ENCODE measurements at places on chromosomes 1 and 21.

DNA sequence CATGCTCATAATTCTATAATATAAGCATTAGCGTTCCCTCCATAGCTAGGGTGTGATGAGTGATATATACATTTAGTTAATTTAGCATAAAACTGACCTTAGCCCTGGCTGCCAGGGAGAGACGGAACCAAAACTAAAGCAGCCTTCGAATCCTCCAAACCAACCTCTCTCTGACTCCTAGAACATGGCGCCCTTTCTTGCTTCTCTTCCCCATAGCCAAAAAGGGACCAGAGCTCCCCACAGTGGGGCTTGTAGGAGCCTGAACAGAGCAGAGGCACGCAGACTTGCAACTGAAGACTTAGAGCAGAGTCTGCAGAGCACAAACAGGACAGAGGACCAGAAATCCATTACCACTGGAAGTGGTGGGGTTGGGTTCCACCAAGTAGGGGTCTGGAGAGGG is 17.7 kb downstream of the IRF2BP2 start:
- no peak for DNase-seq

DNA sequence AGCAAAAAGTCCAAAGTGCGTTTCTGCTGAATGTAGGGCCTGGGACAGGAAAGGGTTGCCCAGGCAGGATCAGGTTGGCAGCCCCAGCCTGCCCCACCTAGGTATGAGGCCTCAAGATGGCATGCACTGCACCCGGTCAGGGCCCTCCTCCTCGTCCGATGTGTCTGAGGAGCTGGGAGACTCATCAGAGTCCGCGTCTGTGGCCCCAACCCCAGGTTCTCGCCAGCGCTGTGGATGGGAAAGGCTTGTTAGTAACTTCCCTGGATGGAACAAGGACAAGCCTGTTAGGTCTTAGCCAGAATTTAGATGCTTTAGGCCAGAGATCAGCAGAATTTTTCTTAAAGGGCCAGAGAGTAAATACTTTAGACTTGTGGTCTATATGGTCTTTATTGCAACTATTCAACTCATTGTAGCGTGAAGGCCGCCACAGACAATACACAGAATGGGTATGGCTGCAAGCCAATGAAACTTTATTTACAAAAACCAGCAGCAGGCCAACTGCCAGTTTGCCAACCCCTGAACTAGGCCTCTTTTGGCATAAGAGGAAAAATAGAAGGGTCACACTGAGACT is 12.4 kb downstream of the PEA15 start:
- no peak for DNase-seq

DNA sequence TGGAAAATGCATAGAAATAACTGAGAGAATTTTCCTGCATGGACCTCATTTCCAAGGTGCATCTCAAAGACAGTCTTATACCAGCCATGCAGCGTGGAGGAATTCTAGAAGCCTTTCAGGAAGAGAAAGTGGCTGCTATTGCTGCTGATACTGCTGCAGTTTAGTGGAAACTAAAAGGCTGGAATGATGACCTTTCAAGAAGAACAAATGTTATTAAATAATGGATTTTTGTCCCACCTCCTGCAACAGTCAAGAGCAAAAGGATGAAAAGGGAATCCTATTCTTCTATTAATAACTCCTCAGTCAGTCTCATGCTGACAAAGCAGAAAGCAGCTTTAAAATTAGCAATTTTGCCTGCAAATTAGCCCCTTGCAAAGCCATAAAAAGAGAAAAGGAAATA is 68.2 kb upstream of the C1orf87 start:
- DNase-seq, result no peak

DNA sequence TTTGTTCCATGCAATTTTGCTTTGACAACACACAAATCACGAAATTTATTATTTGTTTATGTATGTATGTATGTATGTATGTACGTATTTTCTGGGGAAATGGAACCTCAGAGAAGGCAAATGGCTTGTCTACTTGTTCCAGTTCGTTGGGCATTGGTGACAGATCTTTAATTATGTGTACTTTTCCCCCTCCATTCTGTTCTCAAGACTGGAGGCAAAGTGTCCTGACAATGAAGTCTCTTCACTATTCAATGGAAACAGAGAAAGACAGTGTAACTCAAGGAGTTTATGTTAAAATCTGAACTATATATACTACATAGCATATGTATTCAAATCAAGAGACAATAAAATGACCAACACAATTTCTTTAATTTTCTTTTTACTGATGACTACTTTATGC is 245.7 kb upstream of the PTBP2 start:
- DNase-seq, result no peak

GRCh38 chr1:51863384-51863783 is 15.1 kb downstream of the NRDC start:
- DNase-seq, result no peak

GRCh38 chr1:208302699-208303238 is 58.6 kb upstream of the PLXNA2 start:
- no peak for DNase-seq

DNA sequence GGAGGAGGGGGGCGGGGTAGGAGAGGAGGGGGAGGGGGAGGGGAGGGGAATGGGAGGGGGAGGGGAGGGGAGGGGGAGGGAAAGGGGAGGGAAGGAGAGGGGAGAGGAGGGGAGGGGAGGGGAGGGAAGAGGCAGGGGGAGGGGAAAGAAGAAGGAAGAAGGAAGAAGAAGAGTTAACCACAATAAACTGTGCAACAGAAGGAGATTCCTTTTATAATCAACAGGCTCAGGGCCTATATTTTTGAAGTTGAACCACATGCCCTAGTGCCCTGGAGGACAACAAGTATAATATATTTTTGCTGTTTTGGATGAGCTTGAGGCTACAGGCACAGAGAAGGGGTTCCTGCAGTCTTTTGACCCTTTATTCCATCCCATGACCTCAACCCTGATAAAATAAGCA is 228.2 kb upstream of the IRF2BP2 start:
- no peak for DNase-seq

- DNase-seq, result no peak
Observed at GRCh38 chr1:58780836-58781452, 2.9 kb downstream of the JUN start.

DNA sequence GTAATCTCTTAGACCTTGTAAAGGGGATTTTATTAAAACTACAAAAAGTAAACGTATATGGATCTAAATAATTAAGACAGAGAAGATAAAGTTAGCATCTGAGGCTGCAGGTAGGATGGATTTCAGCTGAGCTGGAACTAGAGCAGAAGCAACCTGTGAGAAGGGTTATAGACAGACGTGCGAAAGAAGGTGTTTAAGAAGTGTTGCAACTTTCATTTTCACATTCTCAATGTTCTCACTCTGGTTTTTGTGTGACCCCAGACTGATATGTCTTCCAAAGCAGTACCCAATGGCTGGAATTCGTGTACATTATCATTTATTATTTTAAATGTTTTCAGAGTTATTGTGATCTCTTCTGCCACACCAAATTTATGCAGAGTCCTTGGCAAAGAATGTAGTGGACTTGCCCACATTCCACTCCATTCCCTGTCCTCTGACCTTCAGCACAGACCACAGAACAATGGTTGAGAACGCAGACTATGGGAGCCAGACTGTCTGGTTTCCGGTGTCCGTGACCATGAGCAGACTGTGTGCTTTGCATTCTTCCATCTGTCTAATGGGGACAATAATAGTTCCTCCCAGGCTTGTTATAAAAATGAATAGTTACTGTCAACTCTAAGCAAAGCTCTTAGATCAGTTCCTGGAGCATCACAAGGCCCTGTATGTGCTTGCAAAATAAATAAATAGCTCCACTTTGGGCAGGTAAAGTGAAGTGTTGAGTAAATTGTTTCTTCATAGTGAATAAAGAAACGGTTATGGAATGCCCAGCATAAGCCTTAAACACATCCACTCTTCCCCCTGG is 140.6 kb upstream of the SAMSN1 start:
- no peak for DNase-seq

DNA sequence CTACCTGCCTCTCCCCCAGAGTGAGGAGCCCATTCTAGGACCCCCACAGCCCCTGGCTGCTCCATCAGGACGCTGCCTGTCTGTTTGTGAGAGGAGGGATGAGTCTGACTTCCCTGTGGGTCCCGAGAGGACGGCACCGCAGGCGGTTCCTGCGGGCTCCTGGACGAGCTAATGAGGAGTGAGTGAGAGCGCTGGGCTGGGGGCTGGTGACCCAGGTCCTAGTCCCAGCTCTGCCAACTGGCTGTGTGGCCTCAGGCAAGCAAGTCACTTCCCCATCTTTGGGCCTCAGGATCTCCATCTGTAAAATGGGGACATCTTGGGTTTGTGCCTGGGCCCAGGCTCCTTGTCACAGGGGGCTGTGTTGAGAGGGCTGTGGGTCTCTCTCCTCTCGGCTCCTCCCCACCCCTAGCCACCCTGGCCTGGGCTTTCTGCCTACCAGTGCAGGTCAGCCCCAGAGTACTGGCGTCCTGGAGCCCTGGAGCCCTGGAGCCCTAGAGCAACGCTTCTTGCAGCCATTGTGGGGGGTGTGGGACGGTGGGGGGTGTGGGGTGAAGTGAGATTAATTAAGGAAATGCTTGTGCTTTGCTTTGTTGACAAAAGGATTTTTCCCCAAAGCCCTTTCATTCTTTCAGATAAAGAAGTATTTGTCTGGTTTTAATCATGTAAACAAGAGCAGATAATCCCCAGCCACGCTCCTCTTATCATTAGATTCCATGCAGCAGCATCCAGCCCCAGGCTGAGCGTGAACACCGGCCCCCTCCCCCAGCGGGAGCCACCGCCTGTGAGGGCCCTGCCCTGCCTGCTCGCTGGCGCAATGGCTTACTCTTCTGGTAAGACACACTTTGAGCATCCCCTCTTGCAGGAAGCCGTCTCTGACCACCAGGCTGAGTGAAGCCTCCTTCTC is 26.8 kb downstream of the SLC1A7 start:
- DNase-seq, result no peak

- no peak for DNase-seq
Observed at GRCh38 chr1:242524571-242525359, at the start of gene PLD5. Gene PLD5, minus strand, starts transcription at chr1:242524697.

- DNase-seq, result no peak
Observed at GRCh38 chr1:103170609-103171008, 62.3 kb upstream of the COL11A1 start.

DNA sequence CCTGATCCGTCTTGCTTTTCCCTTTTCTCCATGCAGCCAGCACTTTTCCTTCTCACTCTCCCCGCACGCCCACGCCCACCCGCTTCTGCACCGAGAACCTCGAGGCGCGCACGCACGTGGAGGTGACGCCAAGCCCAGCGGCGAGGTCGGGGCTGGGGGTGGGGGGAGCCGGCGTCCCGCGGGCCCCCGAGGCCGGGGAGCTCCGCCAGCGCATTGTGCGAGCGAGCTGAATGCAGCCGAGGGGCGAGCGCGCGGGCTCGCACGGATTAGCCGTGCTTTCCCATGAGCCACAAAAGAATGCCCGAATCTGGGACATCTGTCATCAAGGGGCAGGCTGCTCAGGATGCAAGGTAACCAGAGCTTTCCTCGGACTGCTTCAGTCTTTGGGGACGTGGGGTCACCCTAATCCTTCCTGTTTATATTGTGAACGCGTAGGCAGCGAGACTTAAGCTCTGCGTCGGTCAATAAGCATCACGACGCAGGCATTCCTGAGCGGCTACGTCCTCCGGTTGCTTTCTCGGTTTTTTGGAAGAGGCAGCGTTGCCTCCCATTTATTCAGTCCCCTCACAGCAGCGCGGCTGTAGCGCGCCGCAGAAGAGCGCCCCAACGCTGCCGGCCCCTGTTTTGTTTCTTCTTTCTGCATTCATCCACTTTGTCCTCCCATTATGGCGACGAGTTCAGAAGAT is 67.3 kb upstream of the AKT3 start:
- DNase-seq, result no peak

DNA sequence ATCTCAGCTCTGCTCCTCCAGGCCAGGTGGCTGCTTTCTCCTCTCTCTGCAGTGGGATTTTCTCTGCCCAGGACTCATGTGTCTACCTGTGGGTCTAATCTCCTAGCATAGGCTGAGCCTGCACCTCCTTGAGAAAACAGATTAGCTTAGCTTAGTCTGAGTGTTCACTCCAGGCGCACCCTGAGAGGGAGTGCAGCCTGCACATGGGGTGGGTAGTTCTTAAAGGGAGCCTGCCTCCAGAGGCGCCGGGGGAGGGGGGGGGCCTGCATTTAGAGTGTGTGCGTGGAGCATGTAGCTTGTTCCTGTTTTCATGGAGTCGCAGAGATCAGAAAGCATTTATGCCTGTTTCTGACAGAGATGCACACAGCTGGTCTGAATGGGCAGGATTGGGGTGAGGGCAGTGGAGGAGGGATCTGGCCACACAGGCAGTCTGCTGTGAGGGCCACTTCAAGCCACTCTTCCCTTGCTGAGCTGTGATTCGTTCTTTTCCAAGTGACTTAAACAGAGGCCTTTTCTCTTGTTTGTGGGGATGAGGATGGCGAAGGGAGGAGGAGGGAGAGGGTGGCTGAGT is 45.2 kb downstream of the GALNT2 start:
- DNase-seq, result no peak

GRCh38 chr1:6587261-6588005 is 7.6 kb downstream of the ZBTB48 start:
- DNase-seq, result no peak

DNA sequence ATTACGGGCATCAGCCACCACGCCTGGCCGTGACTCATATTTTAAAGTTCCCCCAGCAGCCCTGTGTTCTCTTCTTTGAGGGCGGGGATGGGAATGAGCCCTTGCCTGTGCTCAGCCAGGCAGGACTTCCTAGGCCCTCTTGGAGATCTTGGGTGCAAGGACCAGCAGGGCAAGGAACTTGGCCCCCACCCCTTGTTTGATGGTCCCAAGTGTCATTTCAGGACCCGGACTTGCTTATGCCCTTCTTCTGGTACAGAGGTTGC is 9.3 kb downstream of the RASSF5 start:
- no peak for DNase-seq

DNA sequence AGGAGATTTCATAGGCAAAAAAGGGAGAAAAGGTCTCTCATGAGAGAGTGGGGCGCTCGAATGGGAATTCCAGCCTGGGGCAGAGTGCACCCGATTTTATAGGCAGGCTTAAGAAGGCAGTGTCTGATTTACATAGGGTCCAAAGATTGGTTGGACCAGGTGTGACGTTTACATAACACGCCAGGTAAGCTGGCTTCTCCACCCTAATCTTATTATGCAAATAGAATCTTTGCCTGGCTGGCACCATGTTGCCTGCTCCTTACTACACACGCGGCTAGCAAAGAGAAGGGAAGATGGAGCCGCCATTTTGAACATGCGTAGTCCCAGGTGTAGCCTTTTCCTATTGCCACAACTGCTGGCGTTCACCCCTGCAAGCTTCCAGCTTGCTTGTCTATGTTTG is 103.7 kb downstream of the SLC16A1 start:
- DNase-seq, result peak; percentile 12

GRCh38 chr21:46253610-46254124 is 25.1 kb upstream of the LSS start:
- DNase-seq, result peak; percentile 12

- DNase-seq, result no peak
Observed at GRCh38 chr1:232899839-232900238, 50.6 kb upstream of the NTPCR start.

GRCh38 chr1:110542725-110543124 is 23.8 kb upstream of the KCNA10 start:
- no peak for DNase-seq

DNA sequence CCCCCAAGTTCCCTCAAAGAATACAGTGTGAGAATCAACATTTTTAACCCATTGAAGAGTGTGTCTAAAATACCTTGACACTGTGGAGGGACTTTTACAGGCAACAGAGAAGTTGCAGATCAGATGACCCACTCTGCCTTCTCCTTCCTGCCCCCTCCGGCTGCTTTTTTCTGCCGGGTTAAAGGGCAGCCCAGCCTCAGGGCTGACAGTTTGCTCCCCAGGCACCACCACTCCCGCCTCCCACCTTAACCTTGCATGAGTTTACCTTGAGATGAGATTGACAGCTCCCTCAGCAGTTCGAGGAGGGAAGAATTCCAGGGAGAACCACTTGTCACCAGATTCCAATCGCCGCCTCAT is 3.2 kb downstream of the MTHFR start:
- DNase-seq, result no peak
